ENCODE measurements at places on chromosomes 2 and 18.

- peak; percentile 7 for DNase-seq
Measured at GRCh38 chr2:190726255-190726654, 77.4 kb downstream of the NAB1 start.

DNA sequence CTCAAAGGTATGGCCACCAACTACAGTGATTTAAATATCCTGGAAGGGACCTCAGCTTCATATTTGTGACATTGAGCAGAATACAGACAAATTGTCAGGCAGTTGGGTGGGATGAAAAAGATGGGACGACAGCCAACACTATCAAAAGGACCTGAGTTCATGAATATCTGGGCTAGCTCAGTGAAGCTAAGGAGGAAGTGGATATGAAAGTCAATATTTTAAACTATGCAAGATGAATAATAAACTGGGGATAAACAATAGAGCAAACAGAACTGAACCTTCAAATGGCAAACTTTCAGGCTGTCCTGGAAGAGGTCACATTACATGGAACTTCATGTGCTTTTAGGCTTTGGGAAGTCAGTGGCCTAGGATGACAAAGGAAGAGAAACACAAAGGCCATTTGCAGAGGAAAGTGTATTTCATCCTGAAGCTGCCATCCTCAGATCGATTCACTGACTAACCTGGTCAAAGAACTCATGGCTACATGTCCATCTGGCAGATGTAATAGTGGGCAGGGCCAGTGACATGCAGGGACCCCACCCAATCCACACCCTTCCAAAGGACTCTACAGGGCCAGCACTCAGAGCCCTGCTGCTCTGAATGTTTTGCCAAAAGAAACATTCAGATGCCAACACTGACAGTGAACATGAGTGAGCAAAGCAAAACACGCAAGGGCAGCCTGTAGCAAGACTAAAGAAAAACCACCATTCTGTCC lies 175.7 kb downstream of the ETAA1 start:
- peak; percentile 22 for DNase-seq

- peak; percentile 37 for DNase-seq
Measured at GRCh38 chr18:3251963-3252277, 4.3 kb downstream of the MYL12A start.

GRCh38 chr2:85708641-85709040 lies 14.5 kb downstream of the GNLY start:
- DNase-seq = no peak

- no peak for DNase-seq
Measured at GRCh38 chr2:121362774-121363173, 77.8 kb upstream of the TFCP2L1 start.

- no peak for DNase-seq
Measured at GRCh38 chr2:59217360-59217759, 976.2 kb upstream of the FANCL start.

DNA sequence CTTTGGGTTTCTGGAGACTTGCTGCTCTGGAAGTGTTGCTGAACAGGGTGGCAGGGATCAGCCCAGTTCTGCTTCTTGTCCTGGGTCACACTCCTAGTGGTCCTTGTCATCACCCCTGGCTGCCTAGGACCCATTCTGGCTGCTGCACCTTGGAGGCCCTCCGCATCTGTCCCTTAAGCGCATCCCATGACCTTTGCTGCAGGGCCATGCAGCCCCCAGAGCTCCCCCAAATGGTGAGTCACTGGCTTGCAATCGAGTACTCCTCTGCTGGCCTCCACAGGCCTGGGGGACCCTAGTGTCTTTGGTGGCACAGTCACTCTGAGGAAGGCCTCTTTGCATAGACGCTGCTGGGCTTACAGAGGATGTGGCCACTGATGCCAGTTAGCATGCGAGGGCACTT lies 188.5 kb downstream of the ASB1 start:
- DNase-seq = no peak

DNA sequence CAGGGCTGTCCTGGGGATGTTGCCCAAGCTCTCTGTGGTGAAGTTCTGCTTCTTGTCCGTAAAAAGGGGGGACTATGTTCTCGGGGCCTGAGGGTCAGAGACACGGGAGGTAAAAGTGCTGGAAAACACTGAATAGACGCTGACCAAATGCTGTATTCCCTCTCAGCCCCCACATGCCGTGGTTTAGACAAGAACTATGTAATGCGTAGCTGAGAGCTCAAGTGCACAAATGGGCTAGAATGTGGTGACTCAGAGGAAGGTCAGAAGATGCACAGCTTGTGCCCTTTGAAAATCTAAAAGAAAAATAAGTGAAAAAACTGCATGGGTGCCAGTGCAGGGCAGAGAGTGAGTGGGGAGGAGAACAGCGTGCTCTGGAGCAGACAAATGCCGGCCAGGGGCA lies 80.3 kb upstream of the MAP4K4 start:
- peak; percentile 89 for DNase-seq

Measured in IMR-90 (cell line).